ENCODE measurements at places on chromosomes 3 and 15. TPM values are rescaled to one million over a fixed set of nuclear protein-coding genes. Genes with fewer than 3 reads are reported as not detected.
A peak's percentile ranks its signal among the peaks of the same experiment; 100 is the strongest.

DNA sequence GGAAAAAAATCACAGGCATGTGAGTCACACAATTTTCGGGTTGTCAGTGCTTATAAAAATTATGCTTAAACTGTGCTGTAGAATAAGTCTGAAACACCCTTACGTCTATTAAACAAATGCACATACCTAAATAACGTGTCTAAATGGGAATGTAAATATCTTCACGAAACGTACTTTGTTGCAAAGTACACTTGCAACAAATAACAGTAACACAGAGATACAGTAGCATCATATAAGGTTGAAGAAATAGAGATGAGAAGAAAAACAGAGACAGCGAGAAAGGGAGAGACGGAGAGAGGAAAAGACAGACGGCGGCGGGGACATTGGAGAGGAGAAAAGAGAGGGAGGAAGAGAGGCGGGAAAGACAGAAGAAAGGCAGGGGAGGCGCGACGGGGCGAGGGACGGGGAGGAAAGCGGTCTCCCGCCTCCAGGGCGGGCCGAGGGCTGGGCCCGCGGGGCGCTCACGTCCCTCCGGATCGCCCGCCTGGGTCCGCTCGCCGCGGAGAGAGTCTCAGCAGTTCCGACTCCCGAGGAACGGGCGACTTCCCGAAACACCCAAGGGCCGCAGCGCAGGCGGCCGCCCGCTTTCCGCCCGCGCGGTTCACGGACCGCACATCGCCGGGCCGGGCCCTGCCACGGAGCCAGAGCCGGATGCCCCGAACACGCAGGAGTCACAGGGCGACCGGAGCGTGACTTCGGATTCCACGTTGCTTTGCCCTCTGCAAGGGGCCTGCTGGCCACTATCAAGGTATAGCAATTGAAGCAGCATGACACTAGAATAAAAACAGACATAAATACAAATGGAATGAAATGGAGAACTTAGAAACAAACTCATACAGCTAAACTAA, 153.4 kb downstream of the LMLN start:
- H3K27me3 ChIP-seq, result peaks cover 68% of the 10 kb centered on the region
- H3K4me1 ChIP-seq, result peaks cover 4% of the 10 kb centered on the region
- DNase-seq, result no peak
- no peak overlapping the region for H3K27ac ChIP-seq
- peak overlapping the region; percentile 6 for H3K4me3 ChIP-seq

DNA sequence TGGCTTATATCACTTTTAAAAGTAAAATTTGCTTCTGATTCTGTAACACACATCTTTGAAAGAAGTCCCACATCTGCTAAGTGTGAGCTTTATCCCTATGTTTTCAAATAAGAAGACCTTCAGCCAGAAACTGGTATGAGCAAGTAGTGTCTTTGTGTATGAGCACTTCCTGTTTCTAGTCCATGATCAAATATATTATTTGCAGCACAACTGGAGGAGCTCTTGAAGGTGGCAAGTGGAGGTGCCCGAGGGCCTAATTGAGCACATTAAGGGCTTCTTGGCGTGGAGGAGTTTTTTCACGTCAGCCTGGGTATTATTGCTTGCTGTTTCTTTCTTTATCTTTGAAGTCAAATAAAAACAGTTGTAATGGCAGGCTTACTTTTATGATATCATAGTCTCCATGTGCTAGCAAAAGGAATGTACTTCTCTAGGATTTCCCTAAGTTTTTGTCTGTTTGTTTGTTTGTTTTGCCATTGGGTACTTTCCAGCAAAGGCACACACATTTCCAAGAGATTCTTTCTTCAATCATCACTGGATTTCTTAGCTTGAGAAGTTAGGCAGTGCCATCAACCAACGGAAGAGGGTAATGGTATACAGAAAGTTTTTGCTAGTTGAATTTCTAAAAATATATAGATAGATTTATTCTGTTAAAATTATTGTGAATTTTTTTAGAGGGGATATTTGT, 68.1 kb downstream of the MEIS2 start:
- H3K36me3 ChIP-seq, result peaks cover 21% of the 10 kb centered on the region
- peaks cover 58% of the 10 kb centered on the region for H3K4me1 ChIP-seq
- no peak overlapping the region for H3K4me3 ChIP-seq
- H3K27me3 ChIP-seq, result no peaks in the 10 kb centered on the region
- DNase-seq, result no peak
- no peak overlapping the region for H3K27ac ChIP-seq

DNA sequence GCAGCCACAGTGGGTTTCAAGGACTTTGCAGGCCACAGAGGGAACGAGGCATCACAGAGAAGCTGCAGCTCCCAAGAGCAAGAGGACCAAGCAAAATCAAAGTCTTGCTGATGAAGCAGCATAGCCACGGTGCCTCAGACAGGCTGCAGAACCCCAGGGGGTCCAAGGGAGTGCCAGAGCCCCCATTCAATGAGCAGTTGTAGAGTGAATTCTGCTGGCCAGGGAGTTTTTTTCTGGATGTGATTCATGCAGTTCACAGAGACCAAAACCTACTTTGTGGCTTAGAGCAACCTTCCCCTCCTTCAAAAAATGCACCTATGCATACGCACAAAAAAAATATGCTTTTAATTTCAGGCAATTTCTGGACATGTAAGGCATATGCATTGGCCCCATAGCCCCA, 409.0 kb downstream of the VPS13C start:
- no peaks in the 10 kb centered on the region for H3K27me3 ChIP-seq
- no peak for DNase-seq
- no peak overlapping the region for H3K27ac ChIP-seq
- no peak overlapping the region for H3K4me3 ChIP-seq

GRCh38 chr3:104554425-104554824, 812.3 kb upstream of the ALCAM start:
- H3K36me3 ChIP-seq, result no peaks in the 10 kb centered on the region
- no peak overlapping the region for H3K27ac ChIP-seq
- H3K4me3 ChIP-seq, result no peak overlapping the region
- H3K27me3 ChIP-seq, result no peaks in the 10 kb centered on the region
- H3K4me1 ChIP-seq, result no peaks in the 10 kb centered on the region
- DNase-seq, result no peak

DNA sequence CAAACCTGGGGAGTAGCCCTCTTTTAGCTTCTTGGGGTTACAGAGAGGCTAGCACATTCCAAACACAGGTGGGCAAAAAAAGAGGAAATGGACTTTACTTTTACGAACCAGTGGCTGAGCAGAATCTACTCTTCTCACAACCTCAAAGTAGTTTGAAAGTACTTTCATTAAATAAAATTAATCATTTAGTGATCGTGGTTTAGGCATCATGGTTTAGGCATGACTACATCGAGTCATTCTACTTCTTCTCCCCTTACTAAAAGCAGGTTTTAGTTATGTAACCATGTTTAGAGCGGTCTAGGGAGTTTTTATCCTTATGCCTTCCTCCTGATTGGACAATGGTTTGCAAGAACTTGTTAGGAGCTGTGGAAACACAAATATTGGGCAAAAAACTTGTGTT, 2.5 kb upstream of the GREM1 start:
- H3K4me3 ChIP-seq, result no peak overlapping the region
- no peak for DNase-seq
- peaks cover 8% of the 10 kb centered on the region for H3K4me1 ChIP-seq

- H3K4me3 ChIP-seq, result no peak overlapping the region
- H3K36me3 ChIP-seq, result no peaks in the 10 kb centered on the region
- DNase-seq, result no peak
- H3K27me3 ChIP-seq, result no peaks in the 10 kb centered on the region
- H3K4me1 ChIP-seq, result peaks cover 15% of the 10 kb centered on the region
Observed at GRCh38 chr3:73473181-73473897, 151.4 kb downstream of the PDZRN3 start.

DNA sequence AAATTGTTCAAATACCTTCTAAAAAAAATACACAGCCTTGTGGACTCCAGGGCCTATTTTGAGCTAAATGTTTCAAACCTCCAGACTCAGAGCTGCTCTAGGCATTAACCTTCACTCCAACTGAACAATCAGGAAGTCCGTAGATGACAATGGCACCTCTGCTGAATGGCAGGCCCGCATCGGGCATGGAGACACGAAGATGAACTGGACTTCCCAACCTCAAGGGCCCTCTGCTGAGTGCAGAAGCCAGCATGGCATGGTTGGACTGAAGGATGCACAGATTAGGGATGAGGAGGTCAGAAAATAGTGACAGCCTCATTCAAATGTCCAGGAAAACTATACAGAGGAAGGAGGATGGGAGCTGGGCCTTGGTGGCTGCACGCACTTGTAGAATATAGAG, 2.2 kb downstream of the FAM174B start:
- no peak for DNase-seq
- H3K4me3 ChIP-seq, result no peak overlapping the region
- no peaks in the 10 kb centered on the region for H3K36me3 ChIP-seq

GRCh38 chr3:106182950-106183511, 314.2 kb upstream of the CBLB start:
- H3K27ac ChIP-seq, result no peak overlapping the region
- H3K4me1 ChIP-seq, result peaks cover 7% of the 10 kb centered on the region

CRYGS gene
- total RNA-seq, result 0.62 TPM

RPP25 gene
- 1.3 TPM for total RNA-seq

LTK gene
- 1.6 TPM for total RNA-seq

NKIRAS1 gene
- total RNA-seq, result 23.2 TPM

CHRM5 gene
- not detected for total RNA-seq

Data from heart left ventricle (tissue), 16 donors.